ENCODE measurements at places on chromosomes 4 and X. TPM values are rescaled to one million over a fixed set of nuclear protein-coding genes. Genes with fewer than 3 reads are reported as not detected.
A peak's percentile ranks its signal among the peaks of the same experiment; 100 is the strongest.

GRCh38 chrX:118839334-118839958 lies 15.8 kb downstream of the ZCCHC12 start:
- no peak overlapping the region for H3K27ac ChIP-seq
- no peaks in the 10 kb centered on the region for H3K27me3 ChIP-seq
- peak; percentile 84 for DNase-seq
- no peaks in the 10 kb centered on the region for H3K36me3 ChIP-seq

DNA sequence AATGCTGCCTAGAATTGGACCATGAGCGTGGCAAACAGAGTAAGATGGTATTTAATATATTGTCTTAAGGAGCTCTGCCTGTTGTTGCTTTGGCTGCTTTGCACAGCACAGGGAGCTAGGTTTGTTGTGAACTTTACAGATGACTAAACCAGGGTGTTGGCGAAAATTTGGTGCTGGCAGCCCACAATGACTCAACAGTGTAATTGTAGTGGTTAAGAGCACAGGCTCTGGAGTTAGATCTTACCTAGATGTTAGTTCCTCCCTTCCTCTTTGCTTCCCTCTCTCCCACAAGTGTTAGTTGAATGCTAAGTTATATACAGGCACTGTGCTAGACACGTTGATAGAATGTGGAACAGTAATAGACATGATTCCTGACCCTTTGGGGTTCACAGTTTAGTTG lies 128.9 kb upstream of the TRPC5 start:
- H3K36me3 ChIP-seq: no peaks in the 10 kb centered on the region
- no peak overlapping the region for H3K4me3 ChIP-seq
- no peaks in the 10 kb centered on the region for H3K27me3 ChIP-seq
- no peaks in the 10 kb centered on the region for H3K4me1 ChIP-seq

- DNase-seq: no peak
- H3K36me3 ChIP-seq: no peaks in the 10 kb centered on the region
- no peak overlapping the region for H3K27ac ChIP-seq
- H3K27me3 ChIP-seq: no peaks in the 10 kb centered on the region
These were observed 41.9 kb upstream of the PDHA2 start for GRCh38 chr4:95798003-95798402.

GRCh38 chr4:167114416-167114971 lies 119.8 kb downstream of the SPOCK3 start:
- no peaks in the 10 kb centered on the region for H3K4me1 ChIP-seq
- no peaks in the 10 kb centered on the region for H3K27me3 ChIP-seq
- H3K4me3 ChIP-seq: no peak overlapping the region
- no peak for DNase-seq

DNA sequence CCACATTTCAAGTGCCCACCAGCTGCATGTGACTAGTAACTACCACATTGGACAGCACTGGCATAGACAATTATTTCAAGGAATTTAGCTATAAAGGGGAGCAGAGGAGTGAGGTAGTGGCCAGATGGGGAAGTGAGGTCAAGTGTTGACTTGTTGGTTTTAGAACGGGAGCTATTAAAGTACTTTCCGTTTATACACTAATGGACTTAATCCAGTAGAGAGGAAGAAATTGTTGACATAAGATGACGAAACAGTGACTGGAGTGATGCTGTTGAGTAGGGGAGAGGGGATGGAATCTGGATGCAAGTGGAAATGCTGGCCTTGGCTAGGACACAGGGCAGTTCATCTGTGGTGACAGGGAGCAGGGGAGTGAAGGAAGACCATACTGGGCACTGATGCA lies 154.4 kb downstream of the AMMECR1 start:
- H3K27ac ChIP-seq: no peak overlapping the region
- H3K4me3 ChIP-seq: no peak overlapping the region
- DNase-seq: no peak
- no peaks in the 10 kb centered on the region for H3K4me1 ChIP-seq
- no peaks in the 10 kb centered on the region for H3K36me3 ChIP-seq

GRCh38 chrX:65148232-65148631 lies 172.0 kb upstream of the ZC4H2 start:
- H3K4me3 ChIP-seq: no peak overlapping the region
- no peak overlapping the region for H3K27ac ChIP-seq
- H3K4me1 ChIP-seq: no peaks in the 10 kb centered on the region
- no peak for DNase-seq
- H3K27me3 ChIP-seq: no peaks in the 10 kb centered on the region

- no peak overlapping the region for H3K27ac ChIP-seq
- DNase-seq: no peak
- no peaks in the 10 kb centered on the region for H3K27me3 ChIP-seq
- no peaks in the 10 kb centered on the region for H3K36me3 ChIP-seq
- H3K4me3 ChIP-seq: no peak overlapping the region
- H3K4me1 ChIP-seq: no peaks in the 10 kb centered on the region
These were observed 686.0 kb downstream of the ADGRL3 start for GRCh38 chr4:61886131-61886530.

- DNase-seq: no peak
- no peak overlapping the region for H3K27ac ChIP-seq
- H3K36me3 ChIP-seq: no peaks in the 10 kb centered on the region
- no peak overlapping the region for H3K4me3 ChIP-seq
These were observed 709.4 kb downstream of the ARAP2 start for GRCh38 chr4:35534962-35535361.

- H3K4me3 ChIP-seq: no peak overlapping the region
- no peaks in the 10 kb centered on the region for H3K27me3 ChIP-seq
- H3K36me3 ChIP-seq: no peaks in the 10 kb centered on the region
- no peaks in the 10 kb centered on the region for H3K4me1 ChIP-seq
- no peak for DNase-seq
These were observed 22.4 kb downstream of the CLDN22 start for GRCh38 chr4:183297675-183298074.

- H3K27ac ChIP-seq: no peak overlapping the region
- no peaks in the 10 kb centered on the region for H3K27me3 ChIP-seq
- no peak for DNase-seq
- no peaks in the 10 kb centered on the region for H3K36me3 ChIP-seq
These were observed 172.5 kb upstream of the GATB start for GRCh38 chr4:151933122-151933827.

DNA sequence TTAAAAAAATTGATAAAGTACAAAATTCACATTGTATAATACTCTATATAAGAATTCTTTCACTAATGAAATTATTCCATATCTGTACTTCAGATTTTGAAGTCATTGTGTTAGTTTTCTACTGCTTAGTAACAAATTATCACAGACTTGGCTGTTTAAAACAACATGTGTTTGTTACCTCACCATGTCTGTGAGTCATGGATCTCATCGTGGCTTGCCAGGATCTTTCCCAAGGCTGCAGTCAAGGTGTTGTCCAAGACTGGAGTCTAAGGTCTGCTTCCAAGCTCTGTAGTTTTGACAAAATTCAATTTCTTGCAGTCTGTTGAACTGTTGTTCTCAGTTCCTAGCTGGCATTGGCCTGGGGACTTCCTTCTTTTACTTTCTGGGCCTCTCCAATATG lies 1286.9 kb downstream of the ADGRL3 start:
- no peak overlapping the region for H3K4me3 ChIP-seq
- H3K36me3 ChIP-seq: no peaks in the 10 kb centered on the region
- no peaks in the 10 kb centered on the region for H3K27me3 ChIP-seq
- DNase-seq: no peak
- H3K4me1 ChIP-seq: no peaks in the 10 kb centered on the region

- H3K27ac ChIP-seq: no peak overlapping the region
- no peak overlapping the region for H3K4me3 ChIP-seq
- no peaks in the 10 kb centered on the region for H3K4me1 ChIP-seq
- DNase-seq: no peak
These were observed 39.7 kb upstream of the LRPAP1 start for GRCh38 chr4:3571921-3572320.

DNA sequence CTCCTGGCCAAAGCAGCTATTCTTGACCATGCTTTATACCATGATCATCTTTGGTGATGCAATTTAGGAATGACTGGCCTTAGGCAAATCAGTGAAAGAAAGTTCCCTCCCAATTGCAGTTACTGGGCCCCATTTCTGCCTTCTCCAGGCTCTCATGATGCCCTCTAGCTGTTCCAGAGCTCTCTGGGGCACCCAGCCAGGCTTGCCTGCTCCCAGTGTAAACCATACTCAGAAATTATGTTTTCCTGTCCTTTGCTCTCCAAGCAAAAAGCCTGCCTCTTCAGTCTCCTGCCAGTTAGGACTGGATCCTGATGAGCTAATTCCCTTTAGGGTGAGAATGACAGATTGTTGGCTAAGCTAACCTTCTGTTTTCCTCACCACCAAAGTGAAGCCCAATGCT lies 85.3 kb upstream of the RBPJ start:
- peak; percentile 59 for DNase-seq
- H3K4me1 ChIP-seq: no peaks in the 10 kb centered on the region
- no peaks in the 10 kb centered on the region for H3K27me3 ChIP-seq

DNA sequence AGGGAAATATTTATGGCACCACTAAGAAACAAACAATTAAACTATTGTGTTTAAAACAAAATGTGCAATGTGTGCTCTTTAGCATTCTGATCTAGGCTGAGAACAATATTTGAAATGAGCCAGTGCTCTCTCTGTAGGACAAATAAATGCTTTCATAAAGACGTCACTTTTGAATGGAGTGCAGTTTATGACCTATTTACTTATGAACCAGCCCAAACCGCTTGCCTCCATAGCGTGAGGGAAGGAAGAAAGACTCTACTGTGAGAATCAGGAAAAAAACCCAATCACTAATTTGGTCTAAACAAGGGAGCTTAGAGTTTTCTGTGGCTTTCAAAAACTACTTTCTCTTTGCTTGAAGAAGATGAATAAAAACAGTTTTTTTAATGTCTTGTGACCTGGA lies 39.4 kb downstream of the SAT1 start:
- H3K4me3 ChIP-seq: no peak overlapping the region
- H3K27me3 ChIP-seq: no peaks in the 10 kb centered on the region
- H3K27ac ChIP-seq: no peak overlapping the region
- DNase-seq: no peak
- H3K36me3 ChIP-seq: no peaks in the 10 kb centered on the region

DNA sequence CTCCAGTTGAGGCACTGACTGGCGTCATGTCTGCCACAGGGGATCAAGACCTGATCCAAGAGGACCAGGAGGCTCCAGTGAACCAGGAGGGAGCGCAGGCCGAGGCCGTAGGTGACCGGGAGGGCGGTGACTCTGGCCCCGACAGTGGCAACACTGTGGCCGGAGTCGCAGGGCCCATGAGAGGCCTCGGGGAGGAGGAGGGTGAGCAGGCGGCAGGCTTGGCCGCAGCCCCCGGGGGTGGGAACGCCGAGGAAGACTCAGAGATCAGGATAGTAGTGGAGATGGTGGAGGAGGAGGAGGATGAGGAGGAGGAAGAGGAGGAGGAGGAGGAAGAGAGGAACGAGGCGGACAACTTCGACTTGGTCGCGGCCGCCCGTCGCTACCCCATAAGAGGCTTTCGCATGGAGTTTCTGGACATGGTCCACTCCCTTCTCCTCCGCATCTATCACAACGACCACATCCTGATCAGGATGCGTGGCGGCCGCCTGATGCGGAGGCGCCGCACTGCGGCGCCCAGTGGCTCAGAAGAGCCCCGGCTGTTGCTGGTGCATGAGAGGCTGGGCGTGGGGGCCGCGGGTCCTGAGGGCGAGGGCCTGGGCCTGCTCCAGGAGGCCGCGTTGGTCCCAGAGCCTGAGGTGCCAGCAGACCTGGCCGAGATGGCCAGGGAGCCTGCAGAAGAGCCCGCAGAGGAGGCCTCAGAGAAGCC lies 560 bp downstream of the CT47C1 start:
- no peaks in the 10 kb centered on the region for H3K27me3 ChIP-seq
- no peaks in the 10 kb centered on the region for H3K4me1 ChIP-seq
- H3K27ac ChIP-seq: no peak overlapping the region
- H3K36me3 ChIP-seq: no peaks in the 10 kb centered on the region

GRCh38 chr4:158970812-158971211 lies 132.1 kb upstream of the RAPGEF2 start:
- H3K27me3 ChIP-seq: no peaks in the 10 kb centered on the region
- DNase-seq: no peak
- no peaks in the 10 kb centered on the region for H3K4me1 ChIP-seq
- no peaks in the 10 kb centered on the region for H3K36me3 ChIP-seq
- no peak overlapping the region for H3K27ac ChIP-seq
- no peak overlapping the region for H3K4me3 ChIP-seq

DNA sequence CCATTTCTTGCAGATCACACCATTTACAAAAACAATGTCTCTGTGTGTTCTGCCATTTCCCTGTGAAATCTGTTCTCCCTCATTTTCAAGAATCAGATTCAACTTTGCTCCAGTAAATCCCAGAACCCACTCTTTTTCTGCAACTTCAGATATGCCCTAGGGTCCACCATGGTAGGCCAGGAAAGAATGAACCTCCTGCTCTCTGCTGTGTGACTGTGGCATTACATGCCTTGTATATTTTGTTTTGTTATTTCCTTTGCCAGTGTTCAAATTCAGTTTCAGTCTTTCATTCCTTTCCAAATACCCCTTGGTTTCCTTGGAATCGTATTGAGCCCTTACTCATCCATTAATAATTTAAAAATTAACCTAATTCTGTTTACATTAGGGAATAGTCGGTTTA lies 290.2 kb upstream of the VCX start:
- no peak overlapping the region for H3K4me3 ChIP-seq
- H3K27me3 ChIP-seq: no peaks in the 10 kb centered on the region

- no peaks in the 10 kb centered on the region for H3K27me3 ChIP-seq
- no peaks in the 10 kb centered on the region for H3K36me3 ChIP-seq
- no peaks in the 10 kb centered on the region for H3K4me1 ChIP-seq
These were observed 93.0 kb downstream of the USP9X start for GRCh38 chrX:41178201-41178600.

- H3K4me3 ChIP-seq: no peak overlapping the region
- no peak overlapping the region for H3K27ac ChIP-seq
- H3K4me1 ChIP-seq: no peaks in the 10 kb centered on the region
- no peaks in the 10 kb centered on the region for H3K36me3 ChIP-seq
- H3K27me3 ChIP-seq: no peaks in the 10 kb centered on the region
These were observed 458.6 kb downstream of the SH2D1A start for GRCh38 chrX:124804962-124805361.

GRCh38 chr4:54879576-54879975 lies 221.8 kb downstream of the KIT start:
- no peak overlapping the region for H3K4me3 ChIP-seq
- no peak for DNase-seq
- H3K36me3 ChIP-seq: no peaks in the 10 kb centered on the region
- no peaks in the 10 kb centered on the region for H3K4me1 ChIP-seq
- H3K27ac ChIP-seq: no peak overlapping the region
- no peaks in the 10 kb centered on the region for H3K27me3 ChIP-seq

SYNPO2 gene
- total RNA-seq: 24.9 TPM

PARM1 gene
- 10.3 TPM for total RNA-seq

RAB40AL gene
- 3.0 TPM for total RNA-seq

USO1 gene
- 58.6 TPM for total RNA-seq

ADAMTS3 gene
- total RNA-seq: 0.54 TPM

ARL9 gene
- not detected for total RNA-seq

TACC3 gene
- 19.1 TPM for total RNA-seq

BMPR1B gene
- not detected for total RNA-seq

FHDC1 gene
- 6.6 TPM for total RNA-seq

VEGFD gene
- total RNA-seq: 3.4 TPM

PF4V1 gene
- total RNA-seq: not detected

SMIM31 gene
- total RNA-seq: 17.3 TPM

CMC4 gene
- 14.5 TPM for total RNA-seq

CNKSR2 gene
- total RNA-seq: 2.7 TPM

CC2D2A gene
- total RNA-seq: 9.4 TPM

Data from Peyer's patch (tissue), 4 donors.